ENCODE measurements at places on chromosomes 4 and X.

- no peak for DNase-seq
Measured at GRCh38 chr4:157271166-157271869, 50.8 kb downstream of the GRIA2 start.

- no peak for DNase-seq
Measured at GRCh38 chrX:134734466-134734952, 76.2 kb upstream of the PLAC1 start.

- DNase-seq: no peak
Measured at GRCh38 chrX:107506596-107507031, 57.2 kb downstream of the FRMPD3 start.

- DNase-seq: no peak
Measured at GRCh38 chr4:151163855-151164254, 64.4 kb downstream of the RPS3A start.

GRCh38 chr4:104421566-104421965, 73.1 kb downstream of the CXXC4 start:
- no peak for DNase-seq

- DNase-seq: no peak
Measured at GRCh38 chr4:143399113-143399949, 62.7 kb downstream of the GAB1 start.

- DNase-seq: no peak
Measured at GRCh38 chr4:26839534-26839951, 21.1 kb upstream of the STIM2 start.

DNA sequence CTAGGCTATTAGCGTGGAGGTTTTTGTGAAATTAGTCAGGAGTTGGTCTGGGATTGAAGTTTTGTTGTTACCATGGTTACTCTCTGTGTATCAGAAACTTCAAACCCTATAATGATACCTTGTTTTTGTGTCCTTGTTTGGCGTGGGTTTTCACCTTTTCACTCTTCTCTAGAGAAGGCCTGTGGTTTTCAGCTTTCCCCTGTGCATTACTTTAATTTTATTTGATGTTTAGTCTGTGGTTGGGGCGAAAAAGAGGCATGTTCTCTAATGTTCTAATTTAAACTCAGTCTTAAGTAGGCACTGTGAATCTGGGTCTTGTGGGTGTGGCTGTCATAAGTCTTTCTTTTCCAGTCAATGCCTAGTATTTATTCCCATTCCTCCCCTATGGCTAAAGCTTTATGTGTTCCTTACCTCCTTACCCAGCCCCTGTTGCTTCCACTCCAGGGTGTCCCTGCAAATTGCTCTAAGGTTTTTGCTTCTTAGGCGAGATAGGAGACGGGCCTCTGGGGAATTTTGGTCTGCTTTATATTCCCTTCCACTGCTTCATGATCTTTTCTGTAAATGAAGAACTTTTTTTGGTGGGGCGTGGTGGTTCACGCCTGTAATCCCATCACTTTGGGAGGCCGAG, 326.3 kb upstream of the ZCCHC13 start:
- DNase-seq: peak; percentile 4

DNA sequence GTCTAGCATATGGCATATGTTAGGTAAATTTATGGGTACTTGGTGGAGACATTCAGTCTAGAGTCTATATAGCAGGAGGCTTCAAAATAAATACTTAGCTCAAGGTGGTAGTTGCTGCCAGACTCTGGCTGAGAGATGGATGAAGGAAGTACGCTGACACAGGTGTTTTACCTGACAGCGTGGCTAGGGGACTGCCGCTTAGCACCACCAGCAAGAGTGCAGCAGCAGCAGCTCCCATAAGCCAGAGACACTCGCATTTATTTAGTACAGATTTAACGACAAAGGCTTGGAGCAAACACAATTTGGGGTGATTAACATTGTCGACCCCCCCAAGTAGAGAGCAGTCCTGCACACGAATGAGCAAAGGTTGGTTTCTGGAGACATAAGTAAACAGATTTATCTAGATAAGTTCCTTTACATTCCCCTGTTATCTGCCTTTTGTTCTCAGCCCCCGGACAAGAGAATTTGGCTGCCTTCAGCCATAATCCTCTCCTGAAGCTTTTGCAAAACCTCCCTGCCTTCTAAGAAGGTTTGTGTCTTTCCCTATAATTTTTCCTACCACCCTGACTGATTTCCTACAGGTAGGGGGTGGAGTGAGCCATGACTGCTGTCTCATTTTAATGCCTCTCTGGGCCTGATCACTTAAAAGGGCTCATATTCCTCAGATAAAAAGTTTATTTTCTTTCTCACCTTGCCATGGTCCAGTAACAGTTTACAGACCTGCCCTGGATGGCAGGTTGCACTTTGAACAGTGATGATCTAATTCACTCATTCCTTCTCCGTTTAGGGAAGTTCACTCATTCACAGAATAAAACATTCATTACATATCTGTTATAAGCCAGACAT, 64.6 kb downstream of the RHOH start:
- DNase-seq: no peak

DNA sequence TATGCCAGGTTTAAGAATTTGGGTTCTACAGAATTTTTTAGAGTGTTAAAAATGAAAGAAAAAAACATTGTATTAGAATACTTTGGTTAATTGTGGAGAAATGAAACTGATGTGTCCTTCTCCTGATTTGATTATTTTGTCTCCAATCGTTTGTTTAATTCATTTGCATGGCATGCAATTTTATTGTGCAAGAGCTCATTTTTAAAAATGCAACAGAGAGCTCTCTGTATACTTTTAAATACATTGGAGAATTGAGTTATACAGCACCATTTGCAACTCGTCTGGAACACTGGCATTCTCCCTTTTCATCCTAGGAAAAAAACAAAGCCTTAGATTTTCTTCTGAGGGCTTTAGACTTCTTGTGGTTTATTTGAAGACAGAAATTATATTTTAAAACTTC, 689 bp downstream of the EXOC1L start:
- no peak for DNase-seq

DNA sequence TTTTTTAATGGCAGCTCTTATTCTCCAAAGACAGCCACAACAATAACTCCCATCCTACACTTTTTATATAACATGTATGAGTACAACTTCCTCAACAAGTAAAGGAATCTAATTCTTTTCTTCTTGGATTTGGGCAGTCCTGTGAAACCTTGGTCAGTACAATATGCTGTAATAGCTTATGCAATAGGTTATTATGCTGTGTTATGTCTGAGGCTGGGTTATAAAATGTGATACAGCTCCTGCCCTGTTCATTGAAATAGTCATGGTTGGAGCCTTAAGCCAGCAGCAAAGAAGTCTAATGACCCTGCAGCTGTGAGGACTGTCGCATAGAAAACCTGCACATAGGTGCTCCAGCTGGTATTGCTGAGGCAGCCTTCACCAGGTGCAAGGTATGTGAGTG, 215.8 kb upstream of the RASGEF1B start:
- no peak for DNase-seq

- no peak for DNase-seq
Measured at GRCh38 chrX:6257025-6257424, 28.4 kb upstream of the NLGN4X start.

DNA sequence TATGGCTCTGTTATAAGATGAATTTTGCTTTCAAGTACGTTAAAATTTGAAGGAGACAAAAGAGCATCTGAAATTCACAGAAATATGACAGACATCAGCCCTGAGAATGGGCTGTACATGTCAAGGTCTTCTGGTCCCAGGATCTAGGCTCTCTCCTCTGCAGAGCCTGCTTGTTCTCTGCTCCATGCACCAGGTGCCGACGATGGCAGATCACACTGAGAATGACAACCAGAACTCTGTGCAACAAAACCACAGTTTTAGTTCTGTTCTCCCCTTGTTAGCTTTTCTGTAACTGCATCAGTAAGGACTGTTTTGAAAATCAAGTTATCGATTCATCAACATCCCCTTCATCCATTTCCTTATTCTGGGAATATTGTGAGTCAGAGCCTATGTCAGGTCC, 30.9 kb upstream of the LGI2 start:
- DNase-seq: no peak

DNA sequence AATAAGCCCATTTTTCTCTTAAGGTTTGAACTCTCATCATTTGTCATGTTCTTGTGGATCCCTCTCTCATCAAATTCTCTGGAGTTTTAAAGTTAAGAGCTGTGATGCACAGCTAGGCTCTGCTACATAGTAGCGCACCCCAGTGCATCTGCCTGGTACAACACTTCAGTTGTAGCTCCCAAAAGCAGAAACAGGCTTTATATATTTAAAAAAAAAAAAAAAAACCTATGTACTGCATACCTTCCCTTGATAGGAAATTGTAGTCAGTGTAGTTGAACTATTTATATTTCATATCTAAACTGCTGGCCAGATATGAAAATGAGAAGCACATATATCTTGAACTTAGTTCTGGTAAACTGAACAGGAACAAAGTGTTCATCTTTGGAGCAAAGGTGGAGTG, 131.4 kb downstream of the KLHL13 start:
- DNase-seq: no peak

GRCh38 chr4:163194593-163194992, 27.9 kb upstream of the NAF1 start:
- no peak for DNase-seq

DNA sequence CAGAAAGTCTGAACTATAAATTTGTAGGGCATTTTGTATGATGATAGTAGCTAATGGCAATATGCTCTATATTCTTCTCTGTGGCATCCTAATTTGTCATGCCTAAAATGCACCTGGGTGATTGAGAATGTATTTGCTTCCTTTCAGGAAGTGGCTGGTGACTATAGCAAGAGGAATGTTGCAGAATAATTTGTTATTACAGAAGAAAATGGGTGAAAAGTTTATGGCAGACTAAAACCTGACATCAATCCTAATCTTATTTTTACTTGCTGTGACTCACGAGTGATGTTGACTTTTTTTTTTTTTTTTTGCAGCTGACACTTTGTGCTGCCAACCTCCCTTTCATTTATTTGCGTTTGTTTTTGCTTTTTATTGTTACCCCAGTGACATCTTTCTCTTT, 141.1 kb downstream of the MSL3 start:
- DNase-seq: no peak

- DNase-seq: no peak
Measured at GRCh38 chrX:121869876-121870477, 822.6 kb downstream of the GLUD2 start.

DNA sequence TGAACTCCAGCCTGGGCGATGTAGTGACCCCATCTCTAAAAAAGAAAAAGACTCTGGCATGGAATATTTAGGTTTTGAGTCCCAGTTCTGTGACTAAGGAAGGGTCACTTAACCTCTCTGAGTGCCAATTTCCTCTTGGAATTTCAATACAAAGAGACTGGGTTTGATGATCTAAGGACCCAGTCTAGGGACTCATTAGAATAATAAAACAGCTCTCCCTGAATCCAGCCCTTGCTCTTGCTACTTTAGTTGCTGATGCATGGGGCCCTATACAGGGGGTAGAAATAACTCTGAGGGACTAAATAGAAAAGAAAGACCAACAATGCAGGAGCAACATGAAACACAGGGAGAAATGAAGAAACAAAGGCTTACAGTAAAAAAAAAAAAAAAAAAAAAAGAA, 12.6 kb downstream of the C4orf54 start:
- DNase-seq: no peak

DNA sequence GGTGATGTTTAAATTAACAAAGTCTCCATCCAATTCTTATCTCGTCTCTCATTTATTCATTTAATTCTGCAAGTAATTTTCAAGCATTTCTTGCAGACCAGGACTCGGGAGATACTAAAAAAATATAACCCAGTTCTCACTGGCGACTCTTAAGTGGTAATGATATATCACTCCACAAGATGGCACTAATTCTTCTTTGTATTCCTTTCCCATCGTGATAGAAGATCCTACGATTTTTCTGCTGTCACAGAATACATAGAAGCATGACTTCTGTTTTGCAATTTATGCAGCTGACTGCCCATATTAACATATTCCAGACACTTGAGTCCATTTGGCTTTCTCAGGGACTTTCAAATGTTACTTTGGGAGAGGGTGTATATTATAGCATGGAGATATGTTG, 64.0 kb upstream of the FGF13 start:
- no peak for DNase-seq

- no peak for DNase-seq
Measured at GRCh38 chr4:140884431-140885058, 128.4 kb upstream of the TBC1D9 start.

DNA sequence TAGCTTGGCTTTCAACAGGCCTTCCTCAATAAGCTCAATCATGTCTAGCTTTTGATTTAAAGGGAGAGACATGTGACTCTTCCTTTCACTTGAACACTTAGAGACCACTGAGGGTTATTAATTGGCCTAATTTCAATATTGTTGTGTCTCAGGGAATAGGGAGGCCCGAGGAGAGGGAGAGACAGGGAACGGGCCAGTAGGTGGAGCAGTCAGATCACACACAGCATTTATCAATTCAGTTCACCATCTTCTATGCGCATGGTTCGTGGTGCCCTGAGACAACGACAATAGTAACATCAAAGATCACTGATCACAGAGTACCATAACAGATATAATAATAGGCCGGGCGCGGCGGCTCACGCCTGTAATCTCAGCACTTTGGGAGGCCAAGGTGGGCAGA, 17.8 kb downstream of the ZNF81 start:
- DNase-seq: no peak

DNA sequence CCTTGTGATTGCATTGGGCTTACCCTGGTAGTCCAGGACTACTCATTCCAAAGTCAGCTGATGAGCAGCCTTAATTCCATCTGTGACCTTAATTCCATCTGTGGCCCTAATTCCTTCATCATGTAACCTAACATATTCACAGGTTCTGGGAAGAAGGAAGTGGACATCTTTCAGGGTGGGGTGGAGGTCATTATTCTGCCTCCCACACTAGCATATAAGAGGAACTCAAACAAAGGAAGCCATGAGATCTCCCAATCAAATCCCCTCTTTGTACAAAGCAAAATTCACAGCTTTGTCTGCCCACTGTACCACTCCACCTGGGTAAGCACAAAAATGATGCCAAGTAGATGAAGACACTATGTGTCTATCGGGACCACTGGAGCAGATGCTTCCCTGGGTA, 87.3 kb downstream of the SLC2A9 start:
- no peak for DNase-seq

- no peak for DNase-seq
Measured at GRCh38 chr4:90841676-90842075, 714.5 kb downstream of the CCSER1 start.

GRCh38 chr4:129403848-129404247, 307.9 kb downstream of the C4orf33 start:
- no peak for DNase-seq

GRCh38 chrX:24306440-24306839, 7.4 kb downstream of the SUPT20HL2 start:
- DNase-seq: no peak

- DNase-seq: no peak
Measured at GRCh38 chrX:104972737-104973136, 247.8 kb downstream of the TEX13A start.

Data from activated gamma-delta T cell treated with anti-CD3 and anti-CD28 coated beads, Interleukin-2, amount 50 U/mL, for 16 hours (primary cell).